ENCODE measurements at places on chromosomes 6 and 20.

- no peak for DNase-seq
These were observed 38.5 kb downstream of the RBM38 start for GRCh38 chr20:57429580-57430200.

- no peak for DNase-seq
These were observed 3.1 kb downstream of the NOX3 start for GRCh38 chr6:155452576-155452975.

DNA sequence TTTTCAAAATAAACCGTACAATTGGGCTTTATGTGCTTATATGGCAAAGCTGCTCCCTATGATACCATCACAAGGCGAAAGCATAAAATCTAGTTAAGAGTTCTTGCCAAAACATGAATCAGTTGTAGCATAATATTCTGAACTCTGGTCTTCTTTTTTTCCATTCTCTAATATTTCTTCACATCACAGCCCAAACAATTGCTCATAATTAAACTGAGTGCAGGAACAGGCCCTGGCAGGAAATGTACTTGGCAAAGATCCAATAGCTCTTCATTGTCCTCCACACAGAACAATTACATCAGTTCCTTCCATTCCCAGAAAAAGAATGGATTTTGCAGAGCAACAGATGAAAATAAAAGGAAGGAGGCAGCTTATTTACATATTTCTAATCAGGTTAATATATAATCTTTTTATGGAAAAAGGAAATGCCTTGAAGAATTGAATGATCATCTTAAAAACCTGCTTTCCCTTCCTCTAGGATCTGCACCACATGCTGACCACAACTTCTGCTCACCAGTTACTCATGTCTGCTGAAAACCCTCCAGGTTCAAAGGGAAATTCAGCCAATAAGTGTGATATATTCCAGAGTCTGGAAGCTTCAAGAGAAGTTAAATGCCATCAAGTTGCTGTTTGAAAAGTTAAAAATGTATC, 123.3 kb upstream of the COL21A1 start:
- peak; percentile 54 for DNase-seq

DNA sequence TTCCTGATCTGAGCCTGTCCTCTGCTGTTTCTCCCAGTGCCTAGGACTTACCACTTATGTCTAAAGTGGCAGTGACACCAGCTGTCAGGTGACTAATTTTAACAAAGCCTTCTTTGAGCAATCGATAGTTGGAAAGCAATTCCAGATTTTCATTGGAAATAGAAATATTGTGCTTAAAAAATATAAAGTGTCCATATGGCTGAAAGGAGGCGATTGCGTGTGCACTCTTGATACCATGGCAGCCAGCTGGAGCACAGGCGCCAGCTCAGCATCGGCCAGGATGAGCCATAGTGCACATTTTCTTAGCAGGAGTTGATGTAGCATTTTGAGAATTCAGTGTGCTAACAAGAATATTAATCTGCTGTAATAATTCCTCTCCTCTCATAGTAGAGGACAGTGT, 70.0 kb downstream of the LRRC1 start:
- DNase-seq: no peak

DNA sequence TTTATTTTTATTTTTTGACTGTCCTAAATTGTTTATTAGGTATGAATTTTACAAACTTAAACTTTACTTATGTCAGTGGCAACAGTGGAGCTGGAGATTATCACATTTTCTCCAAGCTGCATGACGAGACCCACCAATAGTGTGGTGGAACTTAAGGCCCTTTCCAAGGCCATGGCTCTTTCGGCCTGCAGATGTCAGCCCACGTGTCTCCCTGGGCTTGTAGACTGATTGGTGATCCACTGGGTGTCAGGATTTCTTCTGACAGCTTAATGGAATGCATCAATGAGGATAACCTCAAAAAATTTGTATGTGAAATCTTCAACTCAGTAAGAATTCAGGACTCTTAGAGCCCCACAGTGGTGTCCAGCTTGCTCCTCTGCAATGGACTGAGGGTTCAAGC, 32.3 kb upstream of the OVOL2 start:
- no peak for DNase-seq

DNA sequence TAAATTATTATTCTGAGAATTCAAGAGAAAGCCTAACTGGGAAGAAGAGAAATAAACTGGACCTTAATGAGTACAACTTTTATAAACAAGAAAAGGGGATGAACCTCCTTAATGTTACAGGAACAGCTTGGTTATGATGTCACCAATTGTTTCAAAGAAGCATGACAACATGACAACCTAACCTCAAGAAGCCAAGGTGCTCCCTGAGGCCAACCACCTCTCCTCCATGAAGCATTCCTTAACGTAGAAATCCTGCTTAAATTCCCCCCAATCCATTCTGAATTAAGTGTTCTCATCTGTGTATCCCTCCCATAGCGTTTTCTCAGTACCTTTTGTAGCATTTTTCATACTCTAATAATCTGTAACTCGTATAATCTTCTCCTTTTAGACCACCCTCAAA, 1.7 kb downstream of the HBS1L start:
- DNase-seq: no peak

DNA sequence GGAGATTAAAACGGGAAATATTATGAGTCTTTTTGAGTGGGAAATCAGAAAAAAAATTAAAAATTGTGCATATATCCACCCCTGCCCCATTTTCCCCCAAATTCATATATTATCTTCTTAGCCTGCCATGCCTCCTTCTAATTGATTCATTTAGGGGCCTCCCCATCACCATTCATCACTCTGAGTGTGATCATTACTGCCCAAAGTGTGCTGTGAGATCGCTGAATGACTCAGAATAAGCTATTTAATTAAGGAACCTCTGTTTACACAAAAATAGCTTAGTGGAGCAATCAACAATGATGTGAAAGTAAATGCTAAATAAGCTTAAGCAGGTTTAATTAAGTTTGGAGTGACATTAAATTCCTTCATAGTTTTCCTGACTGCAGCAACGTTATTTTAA, 645.5 kb downstream of the GRIK2 start:
- no peak for DNase-seq

- DNase-seq: peak; percentile 37
These were observed 651 bp upstream of the TAPBP start for GRCh38 chr6:33314515-33314942.

GRCh38 chr20:35000922-35001595, 45.4 kb downstream of the MYH7B start:
- DNase-seq: no peak

DNA sequence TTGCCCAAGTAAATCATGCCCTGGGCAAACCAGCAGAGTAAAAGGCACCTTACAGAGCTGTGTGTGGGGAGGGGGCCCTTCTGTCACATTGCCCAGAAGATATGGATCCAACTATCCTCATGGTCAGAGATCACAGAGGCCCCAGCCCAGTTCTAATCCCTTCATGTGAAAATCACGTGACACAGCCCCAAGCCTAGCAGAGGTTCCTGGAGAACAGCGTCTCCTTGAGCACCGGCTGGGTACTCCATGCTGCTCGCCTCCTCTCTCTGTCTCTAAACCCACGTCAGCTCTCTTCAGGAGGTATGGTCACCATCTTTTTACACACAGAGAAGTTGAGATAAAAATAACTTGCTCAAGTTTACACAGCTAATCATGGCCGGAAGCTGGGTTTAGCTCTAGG, 230.2 kb downstream of the ANKRD60 start:
- no peak for DNase-seq

DNA sequence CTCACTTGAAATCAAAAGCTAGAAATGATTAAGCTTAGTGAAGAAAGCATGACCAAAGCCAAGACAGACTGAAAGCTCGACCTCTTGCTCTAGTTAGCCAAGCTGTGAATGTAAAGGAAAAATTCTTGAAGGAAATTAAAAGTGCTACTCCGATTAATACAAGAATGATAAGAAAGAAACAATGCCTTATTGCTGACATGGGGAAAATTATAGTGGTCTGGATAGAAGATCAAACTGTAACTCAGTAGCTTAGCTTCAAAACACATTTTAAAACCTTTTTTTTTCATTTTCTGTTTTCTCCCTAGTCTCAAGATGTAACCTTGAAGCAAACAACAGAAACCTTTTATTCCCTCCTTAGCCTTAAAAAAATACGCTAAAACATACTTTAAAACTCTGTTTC, 11.4 kb upstream of the GJE1 start:
- DNase-seq: no peak

GRCh38 chr6:73696966-73697655, 1.1 kb downstream of the CD109 start:
- DNase-seq: no peak

DNA sequence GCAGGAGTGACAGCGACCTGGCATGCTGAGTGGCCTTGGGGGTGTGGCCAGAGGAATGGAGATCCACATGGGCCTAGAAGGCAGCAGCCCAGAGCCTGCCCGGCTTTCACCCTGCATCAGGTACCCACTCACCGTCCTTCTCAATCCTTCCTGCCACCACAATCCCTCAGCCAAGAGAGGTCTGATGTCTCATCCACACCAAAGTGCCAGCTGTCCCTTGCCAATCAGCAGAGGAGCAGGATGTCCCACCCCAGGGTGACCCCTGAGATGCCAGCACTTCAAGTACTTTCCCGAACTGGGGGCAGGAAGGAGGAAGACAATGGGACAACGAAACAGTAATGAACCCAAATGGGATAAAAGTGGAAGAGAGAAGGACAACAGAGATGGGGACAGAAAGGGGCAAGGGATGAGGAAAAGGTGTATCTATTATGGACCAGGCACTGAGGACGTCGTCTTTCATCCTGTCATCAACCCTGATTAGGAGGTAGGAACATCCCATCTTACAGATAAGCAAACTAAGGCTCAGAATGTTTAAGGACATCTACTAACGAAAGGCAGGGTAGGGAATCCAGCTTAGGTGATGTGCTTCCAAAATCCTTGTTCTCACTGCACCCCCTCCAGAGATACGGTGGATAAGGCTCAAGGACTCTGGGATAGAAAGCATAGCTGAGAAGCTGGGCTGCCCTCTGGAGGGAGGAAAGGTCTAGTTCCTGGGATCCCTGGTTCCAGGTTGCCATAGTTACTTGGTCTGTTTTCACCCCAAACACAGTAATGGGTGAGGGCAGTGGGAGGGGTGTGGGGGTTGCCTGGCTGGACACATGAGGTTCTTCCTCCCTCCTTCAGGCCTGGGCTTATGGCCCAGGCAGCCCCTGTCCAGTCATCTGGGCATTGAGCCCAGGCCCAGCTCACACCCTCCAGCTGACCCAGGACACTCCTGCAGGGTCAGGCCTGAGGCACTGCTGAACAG, 4.5 kb upstream of the TNXB start:
- DNase-seq: no peak

GRCh38 chr20:14580418-14581074, 243.1 kb upstream of the FLRT3 start:
- DNase-seq: peak; percentile 36

DNA sequence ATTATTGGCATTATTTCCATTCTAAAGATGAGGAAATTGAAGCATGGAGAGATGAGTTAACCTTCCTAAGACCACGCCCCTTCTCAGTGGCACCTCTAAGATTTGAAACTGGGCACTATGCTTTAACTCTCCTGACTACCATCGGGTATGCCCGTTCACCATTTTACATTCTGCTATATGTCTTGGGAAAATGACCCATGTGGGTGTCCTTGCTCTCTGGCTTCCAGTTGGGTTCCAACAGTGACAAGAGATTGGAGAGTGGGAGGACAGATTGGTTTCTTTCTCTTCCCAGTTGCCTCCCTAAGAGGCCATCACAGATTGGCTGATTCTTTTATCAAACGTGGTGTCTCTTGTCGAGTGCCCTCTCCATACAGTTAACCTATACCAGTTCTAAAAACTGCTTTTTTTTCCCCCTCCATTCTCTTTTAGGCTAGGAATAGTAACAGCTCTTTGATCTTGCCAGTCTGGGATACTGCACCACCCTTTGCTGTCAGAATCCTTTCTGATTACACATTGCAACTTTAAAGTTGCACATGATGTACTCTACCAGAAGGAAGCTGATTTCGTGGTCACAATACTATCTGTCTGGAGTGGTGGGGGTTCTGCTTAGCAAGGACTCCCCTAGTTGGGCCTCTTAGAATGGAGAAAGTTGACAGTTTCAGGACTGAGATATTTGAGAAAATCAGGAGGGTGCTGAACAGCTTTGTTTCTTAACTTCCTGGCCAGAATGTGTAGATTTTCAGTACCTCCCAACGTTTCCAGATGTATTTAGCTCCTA, 88.0 kb upstream of the ELOVL5 start:
- DNase-seq: no peak

DNA sequence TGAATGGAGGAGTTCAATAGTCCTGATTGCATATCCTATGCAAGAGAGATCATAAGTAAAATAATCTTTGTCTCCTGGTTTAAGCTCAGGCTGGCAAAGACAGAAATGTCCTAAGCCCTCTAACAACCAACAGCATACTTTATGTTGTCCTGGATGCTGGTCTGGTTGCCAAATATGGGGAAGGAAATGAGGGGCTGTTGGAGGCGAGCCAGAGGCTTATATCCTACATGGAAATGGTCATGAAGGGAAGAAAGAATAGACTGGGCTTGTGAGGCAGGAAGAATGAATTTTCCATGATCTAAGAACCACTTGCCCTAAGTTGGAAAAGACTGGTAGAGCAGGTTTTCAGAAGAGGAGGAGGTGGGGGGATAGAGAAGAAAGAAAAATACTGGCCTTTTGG, 237.1 kb downstream of the SMOC2 start:
- no peak for DNase-seq

- DNase-seq: no peak
These were observed 11.2 kb downstream of the GDAP1L1 start for GRCh38 chr20:44258226-44258890.

DNA sequence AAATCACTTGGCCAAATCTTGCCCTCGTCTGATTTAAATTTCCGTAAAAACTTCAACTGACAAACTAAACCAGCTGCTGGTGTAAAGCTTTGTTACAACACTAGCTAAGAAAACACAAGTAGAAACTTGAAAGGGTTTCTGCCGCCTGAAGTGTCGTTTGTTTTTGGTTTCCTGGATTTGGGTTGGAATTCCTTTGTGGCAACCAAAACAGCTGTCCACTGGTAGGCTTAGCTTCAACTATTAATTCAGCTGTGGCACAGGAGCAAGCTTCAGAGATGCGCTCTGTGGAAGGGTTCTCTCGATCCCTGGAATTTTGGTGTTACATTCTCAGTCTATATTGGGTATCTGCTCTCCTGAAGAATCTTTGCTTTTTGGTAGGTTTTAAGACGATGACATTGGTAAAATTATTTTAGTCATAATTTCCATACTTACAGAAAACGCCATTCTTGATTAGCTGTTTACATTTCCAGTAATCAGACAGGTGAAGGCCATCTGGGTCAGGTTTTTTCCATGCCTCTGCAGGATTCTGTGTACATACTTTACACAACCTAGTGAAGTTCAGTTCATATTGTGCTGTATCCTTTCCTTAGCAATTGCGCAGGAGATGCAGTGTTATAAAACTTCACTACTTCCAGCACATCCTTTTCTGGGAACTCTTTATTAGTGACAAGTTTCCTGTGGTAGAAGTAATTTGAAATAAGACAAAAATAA, 29.9 kb upstream of the SAMD3 start:
- DNase-seq: no peak

GRCh38 chr6:41441598-41442351, 104.4 kb upstream of the FOXP4 start:
- no peak for DNase-seq

DNA sequence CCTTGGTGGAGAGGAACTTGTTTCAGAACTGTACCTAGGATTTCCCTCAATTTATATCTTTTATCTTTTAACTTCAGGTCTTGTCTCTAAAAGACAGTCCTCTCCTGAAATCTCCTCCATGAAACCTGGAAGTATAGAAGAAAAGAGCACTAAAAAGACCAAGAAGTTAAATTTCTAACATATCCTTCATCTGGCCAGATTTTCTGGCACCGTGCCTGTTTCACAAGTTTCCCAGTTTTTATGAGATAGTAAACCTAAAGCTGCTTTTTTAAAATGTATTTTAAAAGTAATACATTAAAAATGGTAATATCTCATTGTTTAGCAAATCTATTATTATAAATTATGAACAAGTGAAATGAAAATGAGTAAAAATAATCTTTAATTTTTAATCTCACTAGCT, 348.3 kb upstream of the RSPO3 start:
- no peak for DNase-seq
